ENCODE measurements at places on chromosomes 16 and 17.

GRCh38 chr17:4188076-4188475 is 45.1 kb downstream of the CYB5D2 start:
- no peak for DNase-seq

GRCh38 chr16:920051-920681 is 50.6 kb downstream of the LMF1 start:
- DNase-seq = peak; percentile 69

DNA sequence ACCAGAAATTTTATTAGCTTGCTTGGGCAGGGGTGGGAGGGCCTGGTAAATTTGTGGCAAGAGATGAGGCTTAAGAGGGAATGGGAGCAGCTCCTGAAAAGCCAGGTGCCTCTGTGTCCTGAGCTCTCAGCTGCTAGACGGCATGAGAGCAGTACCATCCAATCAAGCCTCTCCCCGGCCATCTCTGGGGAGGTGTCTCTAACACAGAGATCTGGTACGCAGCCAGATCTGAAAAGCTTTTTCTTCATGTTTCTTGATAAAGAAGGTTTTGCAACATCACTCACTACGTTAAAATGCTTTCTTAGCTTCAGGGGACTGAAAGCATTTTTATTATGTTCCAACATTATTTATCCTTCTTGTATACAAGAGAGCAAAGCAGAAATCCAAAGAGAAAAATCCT is 488.2 kb downstream of the RBFOX1 start:
- DNase-seq = peak; percentile 30

GRCh38 chr17:8896641-8897635 is 29.5 kb upstream of the PIK3R6 start:
- DNase-seq = no peak

DNA sequence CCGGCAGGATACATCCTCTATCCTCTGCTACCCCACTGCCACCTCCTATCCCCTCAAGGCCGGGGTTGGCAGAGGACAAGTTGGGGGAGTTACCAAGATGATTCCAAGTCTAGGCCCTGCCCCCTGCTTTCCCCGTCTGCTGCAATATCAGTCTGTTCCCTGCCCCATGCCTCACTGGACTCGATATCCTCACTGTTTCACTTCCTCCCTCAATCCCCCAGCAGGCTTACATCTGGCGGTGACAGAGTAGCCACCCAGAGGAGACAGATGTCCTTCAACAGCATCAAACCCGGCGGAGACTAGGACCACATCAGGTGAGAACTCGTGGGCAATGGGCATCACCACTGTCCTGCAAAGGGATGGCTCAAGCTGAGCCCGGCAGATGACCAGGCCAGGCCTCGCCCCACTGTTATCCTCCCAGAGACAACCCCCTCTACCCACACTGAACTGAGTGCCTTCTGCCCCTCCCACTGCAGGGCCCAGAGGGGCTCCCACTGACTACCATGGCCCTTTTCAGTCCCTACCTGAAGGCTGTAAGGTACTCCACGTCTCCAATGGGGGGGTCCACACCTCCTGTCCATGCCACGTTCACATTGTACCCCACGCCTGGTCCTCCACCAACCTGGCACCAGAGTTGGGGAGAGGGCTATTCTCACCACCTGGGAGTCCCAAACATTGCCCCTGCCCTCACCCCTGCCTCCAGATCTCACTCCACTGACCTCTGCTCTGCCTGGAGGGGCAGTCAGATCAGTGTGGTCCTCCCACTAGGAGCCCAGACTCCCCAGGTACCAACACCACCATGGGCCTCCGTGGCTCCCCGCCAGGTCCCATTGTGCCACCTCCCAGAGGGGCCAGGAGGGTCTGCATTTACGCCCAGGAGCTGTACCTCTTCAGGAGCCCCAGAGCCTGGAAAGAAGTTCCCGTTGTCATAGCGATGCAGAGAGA is 9.6 kb downstream of the G6PC3 start:
- DNase-seq = no peak

DNA sequence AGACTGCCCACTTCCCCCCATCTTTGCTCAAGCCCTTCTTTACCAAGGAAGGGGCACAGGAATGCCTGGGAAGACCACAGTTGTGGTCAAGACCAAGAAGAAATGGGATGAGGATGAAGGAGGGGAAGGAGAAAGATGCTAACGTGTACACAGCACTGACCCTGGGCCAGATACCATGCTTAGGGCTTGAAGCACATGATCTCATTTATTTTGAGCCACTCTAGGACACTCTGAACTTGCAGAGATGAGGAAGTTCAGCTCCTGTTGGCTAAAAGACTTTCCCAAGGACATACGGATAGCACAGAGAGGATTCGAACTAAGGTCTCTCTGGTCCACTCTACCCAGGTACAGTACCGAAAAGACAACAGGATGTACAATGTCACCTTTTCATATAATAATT is 42.6 kb downstream of the PIK3R5 start:
- no peak for DNase-seq

GRCh38 chr16:85384833-85385462 is 228.2 kb upstream of the GSE1 start:
- DNase-seq = peak; percentile 60

DNA sequence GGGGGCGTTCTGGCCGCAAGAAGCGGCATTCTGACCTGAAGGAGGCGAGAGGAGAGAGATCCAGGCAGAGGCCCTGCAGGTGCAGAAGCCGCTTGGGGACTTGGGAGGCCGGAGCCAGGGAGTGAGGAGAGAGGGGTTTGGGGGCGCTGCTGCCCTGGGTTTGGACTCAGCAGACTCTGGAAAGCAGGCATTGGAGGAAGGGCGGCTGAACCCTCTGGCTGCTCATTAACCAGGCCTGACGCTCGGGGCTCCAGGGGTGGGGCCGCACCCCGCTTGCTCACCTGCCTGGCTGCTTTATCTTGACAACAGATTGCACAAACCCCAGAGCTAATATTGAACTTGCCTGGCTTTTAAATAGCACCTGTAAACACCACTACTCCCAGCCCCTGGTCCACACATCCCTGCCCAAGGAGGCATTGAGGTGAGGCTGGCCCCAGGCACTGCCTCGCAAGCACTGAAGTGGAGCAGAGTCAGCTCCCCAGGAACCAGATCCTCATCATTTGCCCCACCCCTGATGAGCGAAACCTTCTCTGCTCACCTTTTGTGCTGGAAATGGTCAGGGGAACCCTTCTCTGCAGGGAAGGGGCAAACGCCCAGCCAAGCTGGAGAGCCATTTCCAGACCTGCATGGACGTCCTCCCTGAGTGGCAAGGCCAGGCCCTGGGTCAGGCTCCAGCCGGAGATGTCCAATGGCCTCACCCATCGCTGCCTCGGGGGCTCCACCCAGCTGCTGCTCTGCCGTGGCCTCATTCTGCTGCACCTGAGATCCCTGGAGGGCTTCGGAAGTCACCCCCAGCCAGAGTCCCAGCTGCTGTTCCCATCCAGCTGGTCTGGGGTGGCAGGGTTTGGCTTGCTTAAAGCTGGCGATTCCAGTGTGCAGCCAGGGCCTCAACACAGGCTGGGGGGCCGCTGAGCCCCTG is 190.2 kb upstream of the GSE1 start:
- peak; percentile 39 for DNase-seq

DNA sequence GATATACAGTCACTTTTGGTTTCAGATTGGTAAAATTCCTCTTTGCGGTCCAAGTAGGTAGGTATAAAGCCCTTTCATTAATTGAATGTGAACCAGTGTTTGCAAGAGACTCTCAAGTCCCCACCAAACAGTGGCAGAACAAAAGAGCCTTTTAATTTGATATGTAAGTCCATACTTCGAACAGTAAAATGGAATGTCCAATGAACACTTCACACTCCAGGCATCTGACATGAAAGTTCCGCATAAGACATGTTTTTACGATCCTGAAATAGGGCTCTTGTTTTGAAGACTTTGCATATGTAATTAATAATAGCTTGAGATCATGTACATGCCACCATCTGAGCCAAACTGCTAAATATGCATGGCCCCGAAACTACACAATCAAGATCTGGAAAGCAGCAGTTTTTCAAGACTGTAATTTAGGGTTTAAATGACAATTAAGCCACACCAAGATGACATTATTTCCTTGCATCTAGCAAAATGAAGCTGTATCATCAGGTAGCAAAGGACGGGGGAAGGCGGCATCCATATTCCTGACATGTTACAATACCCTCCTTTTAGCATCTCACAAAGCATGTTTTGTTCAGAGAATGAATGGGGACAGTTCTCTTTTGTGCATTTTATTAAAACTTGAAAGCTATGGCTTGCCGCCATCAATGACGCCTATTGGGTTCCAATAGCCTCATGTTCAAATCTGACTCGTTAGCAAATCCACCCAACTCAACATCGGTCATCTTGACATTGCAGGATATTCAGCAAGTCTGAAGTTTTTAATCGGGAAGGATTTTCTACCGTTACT is 39.4 kb downstream of the LITAF start:
- peak; percentile 38 for DNase-seq

DNA sequence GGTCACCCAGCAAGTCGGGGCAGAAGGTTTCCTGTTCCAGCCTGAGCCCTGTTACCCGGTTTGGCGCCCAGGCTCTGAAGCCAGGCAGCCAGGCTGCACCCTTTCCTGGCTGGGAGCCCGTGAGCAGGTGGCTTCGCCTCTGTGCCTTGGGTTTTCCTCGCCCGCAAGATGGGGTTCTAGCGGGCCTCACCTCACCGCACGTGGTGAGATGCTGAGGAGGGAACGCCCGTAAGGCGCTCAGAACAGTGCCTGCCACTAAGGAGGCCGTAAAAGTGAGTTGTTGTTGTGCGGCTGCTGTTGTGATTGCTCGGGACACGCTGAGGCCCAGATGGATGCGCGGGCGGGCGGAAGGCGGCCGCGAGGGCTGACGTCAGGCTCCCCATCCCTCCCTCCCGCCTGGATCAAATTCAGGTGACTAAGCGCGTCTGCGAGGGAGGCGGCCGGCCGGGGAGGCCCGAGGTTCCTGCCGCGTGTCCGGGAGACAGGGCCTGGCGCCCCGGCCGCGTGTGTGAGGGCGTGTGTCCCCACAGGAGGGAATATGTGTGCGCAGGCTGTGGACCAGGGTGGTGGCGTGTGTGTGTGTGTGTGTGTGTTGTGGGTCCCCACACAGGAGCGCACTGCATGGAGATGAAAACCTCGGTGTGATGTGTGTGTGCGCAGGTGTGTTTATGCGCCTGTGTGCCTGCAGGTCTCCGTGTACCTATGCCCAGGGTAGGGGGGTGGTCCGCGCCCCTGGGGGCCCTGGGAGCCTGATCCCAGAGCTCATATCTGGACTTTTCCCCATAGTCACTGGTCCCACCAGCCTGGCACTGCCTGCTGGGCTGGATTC is 4.3 kb downstream of the CAMKK1 start:
- peak; percentile 88 for DNase-seq

- DNase-seq = peak; percentile 50
Measured at GRCh38 chr16:78390508-78391324, 291.3 kb downstream of the WWOX start.

GRCh38 chr17:43587647-43588046 is 41.5 kb upstream of the ETV4 start:
- no peak for DNase-seq

- no peak for DNase-seq
Measured at GRCh38 chr17:29157310-29157709, 22.9 kb downstream of the MYO18A start.

GRCh38 chr16:56137269-56137668 is 54.0 kb upstream of the GNAO1 start:
- no peak for DNase-seq

DNA sequence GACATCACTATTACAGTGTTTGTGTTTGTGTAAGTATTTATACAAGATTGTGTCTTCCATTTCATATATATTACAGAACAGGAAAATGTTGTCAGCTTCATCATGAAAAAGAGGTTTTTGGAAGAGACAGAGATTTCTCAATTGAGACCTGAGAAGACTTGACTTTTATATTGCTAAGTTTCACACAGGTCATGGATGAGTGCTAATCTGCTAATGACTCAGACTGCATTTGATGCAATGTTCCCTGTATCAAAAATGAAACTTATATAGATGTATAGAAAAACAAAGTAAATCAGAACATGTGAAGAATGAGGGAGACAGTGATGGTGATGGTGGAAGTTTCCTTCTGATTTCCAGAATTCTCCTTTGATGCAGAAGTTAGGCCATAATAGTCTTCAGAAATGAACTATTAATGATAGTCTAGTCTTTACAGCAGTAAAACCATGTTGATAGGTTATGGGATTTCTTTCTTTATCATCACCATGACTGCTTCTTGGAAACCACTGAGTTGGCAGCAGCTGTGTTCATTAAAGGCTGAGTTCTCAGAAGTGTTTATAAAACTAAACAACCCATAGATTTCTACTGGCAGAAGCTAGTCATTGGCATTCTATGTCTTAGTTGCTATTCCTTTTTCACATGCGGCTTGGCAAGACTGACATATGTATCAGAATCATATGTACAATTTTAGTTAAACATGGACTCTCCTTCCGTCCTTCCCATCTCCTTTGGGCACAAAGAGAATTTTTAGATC is 56.1 kb downstream of the PCTP start:
- peak; percentile 35 for DNase-seq

DNA sequence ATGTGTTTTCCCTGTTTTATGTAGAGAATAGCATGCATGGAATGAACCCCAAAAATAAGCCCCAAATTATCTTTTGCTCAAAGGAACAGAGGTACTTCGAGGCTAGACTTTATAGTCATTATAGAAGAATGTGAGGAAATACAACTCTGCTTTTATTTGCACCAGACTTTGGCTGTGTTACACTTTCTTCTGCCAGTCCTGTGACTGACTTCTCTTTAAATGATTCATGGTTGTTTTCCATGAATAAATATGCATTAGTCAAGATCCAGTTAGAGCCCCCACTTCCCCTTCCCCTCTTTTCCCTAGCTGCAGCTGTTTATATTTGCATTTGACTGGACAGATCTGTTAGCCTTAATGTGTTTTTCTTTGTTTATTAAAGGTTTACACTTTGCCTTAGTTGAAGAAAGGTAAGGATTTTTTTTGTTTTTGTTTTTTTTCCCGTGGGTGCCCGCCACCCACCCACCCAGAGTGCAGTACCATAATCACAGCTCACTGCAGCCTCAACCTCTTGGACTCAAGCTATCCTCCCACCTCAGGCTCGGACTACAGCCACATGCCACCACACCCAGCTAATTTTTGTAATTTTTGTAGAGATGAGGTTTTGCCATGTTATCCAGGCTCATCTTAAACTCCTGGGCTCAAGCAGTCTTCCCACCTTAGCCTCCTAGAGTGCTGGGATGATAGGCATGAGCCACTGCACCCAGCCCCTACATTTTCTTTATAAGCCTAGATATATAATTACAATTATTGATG is 152.6 kb downstream of the CYB561 start:
- DNase-seq = peak; percentile 36

GRCh38 chr17:29825604-29826003 is 104.4 kb downstream of the SSH2 start:
- no peak for DNase-seq

DNA sequence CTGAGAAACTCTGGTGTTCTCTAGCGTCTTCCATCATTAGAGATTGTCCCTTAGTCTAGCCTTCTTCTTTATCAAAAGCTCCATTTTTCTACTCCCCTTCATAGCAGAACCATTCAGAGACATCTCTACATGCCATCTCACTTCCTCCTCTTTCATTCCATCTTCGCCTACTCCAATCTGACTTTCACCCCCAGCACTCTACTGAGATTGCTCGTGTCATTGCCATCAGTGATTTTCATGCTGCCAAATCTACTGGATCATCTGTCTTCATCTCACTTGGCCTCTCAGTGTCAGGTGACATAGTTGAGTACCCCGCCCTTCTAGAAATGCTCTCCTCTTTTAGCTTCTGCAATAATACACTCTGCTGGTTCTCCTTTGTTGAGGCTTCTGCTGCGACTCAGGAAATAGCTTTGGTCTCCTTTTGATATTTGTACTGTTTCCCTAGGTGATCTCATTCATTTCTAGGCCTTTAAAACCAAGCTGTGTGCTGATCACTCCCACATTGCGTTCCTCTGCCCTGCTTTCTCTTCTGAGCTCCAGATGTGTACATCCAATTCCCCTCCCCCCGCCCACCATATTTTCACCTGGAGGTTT is 119.1 kb downstream of the FTO start:
- DNase-seq = no peak

Data from tongue (tissue), 3 donors.